ENCODE measurements at places on chromosomes 5 and 9. TPM values are rescaled to one million over a fixed set of nuclear protein-coding genes. Genes with fewer than 3 reads are reported as not detected.

TLX3 gene
- total RNA-seq: not detected

PLAC8L1 gene
- 0.20 TPM for total RNA-seq

KCNT1 gene
- total RNA-seq: not detected

SCGB3A2 gene
- total RNA-seq: not detected

CENPK gene
- 10.5 TPM for total RNA-seq

GRCh38 chr9:121896545-121896943 is 196.6 kb downstream of the TTLL11 start:
- DNase-seq: no peak

DNA sequence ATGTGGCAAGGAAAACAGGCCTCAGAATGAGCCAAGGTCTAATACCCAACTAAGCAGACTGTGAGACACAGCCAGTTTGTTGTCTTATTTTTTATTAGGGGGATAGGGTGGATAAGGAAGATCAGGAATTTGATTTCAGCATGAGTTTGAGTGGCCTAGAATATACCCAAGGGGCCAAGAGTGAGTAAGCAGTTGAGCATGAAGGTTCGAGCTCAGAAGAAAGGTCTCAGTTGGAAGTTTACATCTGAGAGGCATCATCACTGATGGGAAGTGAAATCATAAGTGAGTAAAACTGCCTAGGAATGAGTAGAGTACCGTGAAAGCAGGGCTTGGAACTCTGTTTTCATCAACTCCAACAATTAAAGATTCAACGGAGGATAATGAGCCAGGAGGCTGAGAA is 12.6 kb downstream of the PSMD5 start:
- DNase-seq: no peak

DNA sequence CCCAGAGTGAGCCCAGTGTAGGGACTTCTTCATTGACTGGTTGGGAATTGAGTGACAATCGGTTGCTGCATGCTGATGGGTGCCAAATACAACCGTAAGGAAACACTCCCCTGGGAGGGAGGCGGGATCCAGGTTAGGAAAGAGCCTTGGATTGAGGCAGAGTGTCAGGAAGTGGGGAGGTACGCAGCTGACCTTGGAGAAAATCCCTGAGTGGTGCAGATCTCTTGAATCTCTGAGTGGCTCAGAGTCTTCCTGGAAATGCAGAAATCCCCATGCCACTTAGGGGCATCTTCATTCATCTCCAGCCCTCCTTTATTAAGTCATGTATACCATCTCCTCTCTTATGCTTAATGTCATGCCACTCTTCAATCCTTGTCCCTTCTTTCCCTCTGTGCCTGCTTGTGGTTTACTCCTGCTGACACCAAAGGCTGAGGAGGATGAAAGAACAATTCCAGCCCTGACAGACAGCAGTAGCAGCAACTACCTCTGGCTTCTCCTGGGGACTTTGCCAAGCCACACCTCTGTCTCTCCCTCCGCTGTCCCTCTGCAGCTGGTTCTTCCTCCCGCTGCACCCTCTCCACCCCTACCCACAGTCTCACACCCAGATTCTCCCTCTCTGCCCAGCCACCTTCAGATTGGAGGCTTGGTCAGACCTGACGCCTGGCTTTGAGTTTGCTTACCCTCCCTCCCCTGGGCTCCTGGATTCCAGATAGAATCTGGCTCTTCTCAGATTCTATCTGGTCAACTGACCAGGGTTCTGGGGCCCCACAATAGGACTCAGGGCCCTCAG is 14.1 kb upstream of the LCP2 start:
- no peak for DNase-seq

GRCh38 chr5:121640298-121640697 is 211.4 kb upstream of the FTMT start:
- no peak for DNase-seq

DNA sequence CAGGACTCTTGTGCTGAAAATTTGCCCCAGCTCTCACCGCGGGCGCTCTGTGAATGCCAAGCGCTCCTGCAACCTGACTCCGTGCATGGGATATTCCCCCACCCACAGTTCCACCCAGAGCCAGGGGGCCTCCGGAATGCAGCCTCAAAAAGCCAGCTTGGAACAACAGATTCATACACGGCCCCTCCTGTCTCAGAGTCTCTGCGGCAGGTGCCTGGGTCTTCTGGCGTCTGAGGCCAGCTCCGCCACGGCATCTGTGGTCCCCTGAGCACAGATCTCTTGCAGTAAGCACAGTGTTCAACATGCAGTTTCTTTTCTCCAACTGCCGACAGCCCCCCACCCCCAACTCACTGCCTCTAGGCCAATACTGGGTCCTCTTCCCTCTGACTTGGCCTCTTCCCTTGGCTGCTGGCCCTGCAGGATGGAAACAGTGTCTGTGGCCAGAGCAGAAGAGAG is 355.7 kb upstream of the IRX2 start:
- no peak for DNase-seq

- no peak for DNase-seq
Observed at GRCh38 chr5:135303582-135304173, 95.4 kb downstream of the MACROH2A1 start.

DNA sequence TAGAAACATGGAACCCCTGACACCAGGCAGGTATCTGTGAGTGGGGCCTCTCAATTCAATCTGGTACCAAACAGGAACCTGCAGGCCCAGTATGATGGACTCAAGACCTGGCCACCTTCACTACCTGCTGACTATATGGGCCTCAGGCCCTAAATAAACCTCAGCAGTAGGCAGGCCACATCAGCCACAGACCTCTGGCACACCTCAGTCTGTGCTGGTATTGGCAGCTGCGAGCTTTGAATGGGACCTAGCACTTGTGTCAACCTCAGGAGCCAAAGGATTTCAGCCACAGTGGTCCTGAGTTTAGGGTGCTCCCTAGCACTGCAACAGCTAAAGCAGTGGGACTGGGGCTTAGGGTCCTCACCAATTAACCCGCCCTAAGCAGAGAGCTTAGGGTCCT is 325.5 kb downstream of the ZNF608 start:
- DNase-seq: no peak

- DNase-seq: peak; percentile 68
Observed at GRCh38 chr9:4796988-4797853, 4.5 kb downstream of the RCL1 start.

DNA sequence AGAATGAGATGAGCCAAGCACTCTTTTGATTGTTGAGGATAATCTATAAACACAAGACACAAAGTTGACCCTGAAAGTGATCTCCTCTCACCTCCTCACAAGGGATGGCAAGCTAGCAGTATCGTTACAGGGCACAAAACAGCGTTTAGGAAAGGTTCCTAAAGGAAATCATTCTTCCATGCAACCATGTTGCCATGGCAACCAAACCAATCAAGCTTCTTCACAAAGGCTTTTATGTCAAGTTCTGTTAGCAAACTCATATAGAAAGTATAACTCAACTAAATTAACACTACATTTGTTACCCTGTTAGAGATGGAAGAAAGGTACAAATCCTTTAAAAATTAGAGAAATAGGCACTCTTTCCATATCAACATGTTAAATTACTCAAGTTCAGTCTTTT is 1016.8 kb upstream of the DMAC1 start:
- DNase-seq: peak; percentile 40

DNA sequence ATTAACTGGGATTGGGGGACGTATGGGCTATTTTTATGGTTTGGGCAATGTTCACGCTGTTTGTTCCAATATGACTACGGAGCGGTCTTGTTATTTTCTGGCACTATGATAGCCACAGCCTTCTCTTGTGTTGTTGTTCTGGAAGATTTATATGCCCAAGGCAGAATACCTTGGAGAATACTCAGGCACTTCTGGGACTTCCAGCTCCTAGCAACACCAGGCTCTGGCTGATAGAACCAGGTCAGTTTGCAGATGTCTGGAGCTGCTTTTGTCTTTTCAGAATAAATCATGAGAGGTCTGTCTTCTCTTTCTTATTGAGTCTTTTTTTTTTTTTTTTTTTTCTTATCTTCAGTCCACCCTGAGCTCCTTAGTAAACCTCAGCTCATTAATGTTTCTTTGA is 262.5 kb downstream of the MED10 start:
- DNase-seq: no peak

GRCh38 chr9:26950521-26950920 is 3.5 kb upstream of the PLAA start:
- DNase-seq: no peak

DNA sequence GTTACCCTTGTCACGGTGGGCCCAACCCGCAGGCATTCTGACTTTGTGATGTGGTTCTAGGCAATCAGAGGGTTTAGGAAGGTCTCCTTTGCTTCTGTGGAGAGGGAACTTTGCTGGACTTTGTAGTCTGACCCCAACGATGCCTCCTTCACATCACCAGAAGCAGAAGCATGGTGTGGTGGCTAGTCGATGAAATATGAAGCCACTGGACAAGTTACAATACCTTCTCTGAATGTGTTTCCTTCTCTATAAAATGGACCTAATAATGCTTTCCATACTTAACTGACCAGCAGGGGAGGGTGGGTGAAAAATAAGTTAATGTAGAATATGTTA is 607 bp downstream of the SPEF2 start:
- no peak for DNase-seq

GRCh38 chr5:32280656-32281081 is 32.1 kb downstream of the MTMR12 start:
- no peak for DNase-seq

DNA sequence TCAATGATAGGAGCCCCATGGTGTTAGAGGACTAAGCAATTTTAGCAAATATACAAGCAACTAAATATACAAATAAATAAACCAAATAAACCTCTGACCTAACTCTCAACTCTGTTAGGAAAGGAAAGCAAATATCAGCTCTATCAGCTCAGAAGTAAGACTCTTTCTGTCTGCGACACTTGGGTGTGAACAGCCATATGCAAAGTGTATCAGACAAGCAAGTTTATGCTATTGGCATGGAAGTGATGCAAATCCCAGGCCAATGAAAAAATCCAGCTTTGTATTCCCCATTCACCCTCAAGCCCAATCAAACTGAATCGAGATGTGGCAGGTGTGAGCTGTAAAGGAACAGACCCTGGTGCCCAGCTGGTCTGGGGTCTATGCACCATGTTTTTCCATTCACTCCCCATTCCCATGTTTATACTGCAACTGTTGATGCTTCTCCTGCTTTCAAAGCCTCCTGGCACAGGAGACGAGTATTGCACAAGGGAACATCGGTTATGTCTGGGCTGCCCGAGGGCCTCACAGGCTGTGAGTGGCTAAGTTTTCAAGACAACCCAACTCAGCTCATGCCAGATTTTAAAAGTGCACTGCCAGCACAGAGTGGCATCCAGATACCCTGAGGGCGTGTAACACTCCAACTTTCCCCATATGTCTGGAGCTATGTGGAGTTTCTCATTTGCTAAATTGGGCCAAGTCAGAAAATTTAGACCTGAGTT is 73.1 kb downstream of the FEM1C start:
- no peak for DNase-seq

GRCh38 chr5:127696683-127697082 is 6.5 kb upstream of the CCDC192 start:
- DNase-seq: no peak

DNA sequence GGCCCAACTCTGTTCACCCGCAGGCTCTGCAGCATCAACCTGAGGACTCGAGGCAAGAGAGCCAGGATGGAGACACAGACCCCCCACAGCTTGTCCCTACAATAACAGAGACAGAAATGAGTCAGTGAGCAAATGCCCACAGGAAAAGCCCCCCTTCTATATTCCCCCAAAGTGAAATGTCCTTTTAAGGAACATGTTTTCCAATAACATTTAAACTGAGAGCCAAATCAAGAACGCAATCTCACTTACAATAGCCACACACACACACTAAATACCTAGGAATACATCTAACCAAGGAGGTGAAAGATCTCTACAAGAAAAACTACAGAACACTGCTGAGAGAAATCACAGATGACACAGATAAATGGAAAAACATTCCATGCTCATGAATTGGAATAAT is 49.0 kb downstream of the TEX10 start:
- no peak for DNase-seq

DNA sequence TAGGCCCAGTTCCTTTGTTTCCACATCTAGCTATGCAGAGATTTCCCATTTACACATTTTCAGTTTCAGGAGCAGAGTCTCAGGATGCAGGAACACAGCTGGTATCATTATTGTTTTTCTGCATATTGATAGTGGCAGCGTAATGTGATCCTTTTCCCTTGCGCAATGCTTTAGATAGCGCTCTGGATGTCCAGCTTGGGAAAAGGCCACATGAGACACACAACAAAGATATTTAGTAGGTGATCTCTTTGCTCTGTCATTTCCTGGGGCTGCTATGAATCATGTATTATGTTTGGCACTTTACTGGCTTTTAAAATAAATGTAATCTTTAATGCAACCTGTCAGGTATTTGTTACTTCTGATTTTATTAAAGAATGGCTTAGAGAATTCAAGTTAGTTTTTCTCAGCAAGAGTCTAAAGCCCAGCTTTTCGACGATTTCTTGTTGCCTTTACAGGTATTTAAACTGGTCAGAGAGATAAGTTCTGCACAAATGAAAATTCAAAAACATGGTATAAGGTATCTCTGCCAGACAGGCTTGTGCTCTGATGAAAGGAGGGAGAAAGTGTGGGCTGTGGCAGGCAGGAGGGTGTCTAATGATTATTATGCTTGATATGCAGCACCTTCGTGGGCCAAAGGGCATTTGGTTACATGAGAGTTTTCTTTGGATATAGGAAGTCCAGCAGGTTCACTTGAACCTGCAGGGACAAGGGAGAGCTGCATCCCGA is 42.2 kb downstream of the PTTG1 start:
- peak; percentile 91 for DNase-seq
